ENCODE measurements at places on chromosomes 12 and 14.

DNA sequence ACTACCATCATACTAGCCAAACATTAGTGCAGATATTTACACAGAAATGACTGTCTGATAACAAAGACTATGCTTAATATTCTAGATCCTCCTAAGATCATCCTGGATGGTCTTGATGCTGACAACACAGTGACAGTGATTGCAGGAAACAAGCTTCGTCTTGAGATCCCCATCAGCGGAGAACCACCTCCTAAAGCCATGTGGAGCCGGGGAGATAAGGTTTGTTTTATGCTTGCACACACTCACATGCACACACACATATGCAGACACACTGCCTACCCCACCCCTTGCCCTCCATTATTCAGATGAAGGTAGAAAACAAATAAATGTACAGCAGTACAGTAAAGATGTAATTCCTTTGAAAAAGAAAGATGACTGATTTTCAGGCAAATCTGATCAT is 44.4 kb upstream of the CHPT1 start:
- DNase-seq, result no peak

- DNase-seq, result no peak
Observed at GRCh38 chr14:20435582-20436362, at the start of gene KLHL33. KLHL33 (minus strand) TSS chr14:20436166; CDS start chr14:20435811, 355 bp downstream.

GRCh38 chr14:68840454-68840853 is 47.6 kb upstream of the ZFP36L1 start:
- DNase-seq, result no peak

DNA sequence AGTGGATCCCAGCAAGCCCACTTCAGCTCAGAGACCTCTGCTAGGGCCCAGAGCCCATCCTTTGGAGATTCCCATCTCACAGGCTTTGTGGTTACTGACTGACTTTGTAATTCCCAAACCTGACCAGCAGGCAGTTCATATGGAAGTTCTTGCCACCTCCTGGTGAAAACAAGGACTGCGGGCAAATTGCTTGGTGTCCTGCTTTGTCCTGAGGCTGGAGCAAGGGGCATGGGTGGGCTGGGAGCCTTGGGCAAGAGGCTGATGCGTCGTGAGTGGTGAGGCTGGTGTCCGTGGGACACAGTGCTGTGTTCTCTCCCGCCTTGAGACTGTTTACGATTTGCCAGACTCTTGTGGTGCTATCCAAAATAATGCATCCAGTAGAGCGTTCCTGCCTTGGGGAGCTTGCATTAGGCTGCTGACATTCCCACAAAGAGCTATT is 91.0 kb downstream of the LRRC74A start:
- DNase-seq, result no peak

GRCh38 chr14:102805371-102805891 is 28.2 kb downstream of the TRAF3 start:
- peak; percentile 32 for DNase-seq

DNA sequence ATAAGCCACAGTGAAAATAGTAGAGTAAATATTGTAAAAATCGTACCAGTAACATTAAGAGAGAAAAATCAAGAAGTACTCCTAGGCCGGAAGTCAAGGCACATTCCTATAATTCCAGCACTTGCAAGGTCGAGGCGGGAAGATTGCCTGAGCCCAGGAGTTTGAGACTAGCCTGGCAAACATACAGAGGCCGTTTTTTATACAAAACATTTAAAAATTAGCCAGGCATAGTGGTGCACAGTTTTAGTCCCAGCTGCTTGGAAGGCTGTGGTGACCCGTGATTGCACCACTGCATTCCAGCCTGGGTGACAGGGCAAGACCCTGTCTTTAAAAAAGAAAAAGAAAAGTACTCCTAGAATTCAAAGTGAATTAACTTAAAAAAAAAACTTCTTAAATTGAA is 341.8 kb downstream of the C12orf50 start:
- no peak for DNase-seq

Data from stimulated activated CD4-positive, alpha-beta T cell treated with anti-CD3 and anti-CD28 coated beads, Interleukin-2, amount 100 ng/mL, for 48 hours (primary cell).